Nephron progenitor cell (in vitro differentiated cells): ENCODE measurements at places on chromosomes 11 and 22.

GRCh38 chr11:2930704-2931419, 1.6 kb upstream of the PHLDA2 start:
- DNase-seq = peak; percentile 66

GRCh38 chr11:39367534-39367933, 2091.9 kb downstream of the LRRC4C start:
- DNase-seq = no peak

DNA sequence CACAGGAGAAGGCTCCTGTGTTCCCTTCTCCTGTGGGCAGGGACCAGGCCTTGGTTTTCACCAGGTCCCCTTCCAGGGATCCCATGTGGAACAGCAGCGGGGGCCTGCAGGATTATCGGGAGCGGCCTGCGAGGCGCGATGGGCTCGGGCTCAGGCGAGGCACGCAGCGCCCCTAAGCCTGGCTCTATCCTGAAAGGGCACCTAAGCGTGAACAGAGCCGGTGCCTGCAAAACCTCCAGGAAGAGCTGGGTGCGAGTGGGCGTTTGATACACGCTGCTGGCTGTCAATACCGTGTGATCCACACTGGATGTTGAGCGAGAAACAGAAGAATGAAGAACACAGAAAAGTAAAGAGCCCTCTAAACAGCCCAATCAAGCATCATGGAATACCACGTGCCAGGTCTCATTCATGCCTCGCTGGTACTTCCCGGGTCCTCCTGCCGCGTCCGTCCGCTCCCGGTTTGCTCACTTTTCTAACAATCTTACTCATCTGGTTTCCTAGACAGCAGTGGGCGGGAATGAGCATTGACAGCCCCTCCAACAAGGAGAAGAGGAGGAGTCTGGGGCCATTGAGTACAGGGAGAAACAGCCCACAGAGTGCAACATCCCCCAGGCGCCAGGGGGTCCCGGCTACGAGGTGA, 12.5 kb downstream of the OSBPL5 start:
- no peak for DNase-seq

DNA sequence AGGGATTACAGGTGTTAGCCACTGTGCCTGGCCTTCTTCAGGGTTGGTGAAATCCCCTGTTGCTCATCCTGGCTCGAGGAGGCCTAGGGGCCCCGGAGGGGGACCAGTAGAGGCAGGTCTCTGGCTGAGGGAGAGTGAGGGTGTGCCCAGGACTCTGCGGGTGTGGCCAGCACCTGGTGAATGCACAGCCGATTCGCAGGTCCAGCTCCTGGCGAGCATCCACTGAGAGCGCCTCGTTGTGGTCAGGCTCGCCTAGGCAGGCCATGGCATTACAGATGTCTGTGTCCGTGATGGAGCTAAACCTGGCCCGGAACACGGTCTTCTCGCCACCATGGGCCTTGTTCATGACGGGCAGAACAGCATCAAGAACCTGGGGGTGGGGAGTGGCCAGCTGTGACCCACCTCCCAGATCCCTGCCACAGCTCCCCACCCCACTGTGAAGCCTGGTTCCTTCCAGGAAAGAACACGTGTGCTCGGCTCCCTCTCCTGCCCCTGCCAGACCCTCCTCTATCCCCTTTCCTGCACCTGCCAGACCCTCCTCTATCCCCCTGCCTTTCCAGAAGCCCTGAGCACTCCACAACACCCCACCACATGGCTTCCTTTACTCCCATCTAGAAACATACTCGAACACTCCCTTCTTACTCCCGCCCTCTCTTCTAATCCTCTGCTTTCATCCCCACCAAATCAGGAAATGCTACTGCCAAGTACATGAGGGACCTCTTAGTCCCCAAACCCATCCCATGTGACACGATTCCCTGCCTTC, 12.4 kb downstream of the TOP3B start:
- DNase-seq = no peak

- no peak for DNase-seq
Observed at GRCh38 chr11:33697997-33698396, 2.6 kb downstream of the C11orf91 start.

DNA sequence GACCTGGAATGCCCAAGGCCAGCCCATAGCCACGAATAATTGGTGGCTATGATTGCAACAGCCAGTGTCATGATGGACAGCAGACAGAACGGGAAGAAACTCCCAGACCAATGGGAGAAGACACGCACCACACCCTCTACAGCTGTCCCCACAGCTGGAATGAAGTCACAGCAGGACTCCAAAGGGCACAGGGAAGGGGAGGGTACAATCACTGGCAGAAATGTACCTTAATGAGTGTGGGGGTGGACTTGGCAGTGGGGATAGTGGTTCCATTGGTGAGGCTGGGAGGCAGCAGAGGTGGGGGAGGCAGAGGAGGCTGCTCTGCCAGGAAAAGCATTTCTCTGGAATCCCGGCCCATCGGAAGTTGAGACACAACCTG, 52.9 kb downstream of the SGSM3 start:
- DNase-seq = no peak

GRCh38 chr11:109034339-109034696, 369.4 kb downstream of the DDX10 start:
- no peak for DNase-seq

GRCh38 chr11:118913411-118914125, 12.2 kb downstream of the BCL9L start:
- no peak for DNase-seq

DNA sequence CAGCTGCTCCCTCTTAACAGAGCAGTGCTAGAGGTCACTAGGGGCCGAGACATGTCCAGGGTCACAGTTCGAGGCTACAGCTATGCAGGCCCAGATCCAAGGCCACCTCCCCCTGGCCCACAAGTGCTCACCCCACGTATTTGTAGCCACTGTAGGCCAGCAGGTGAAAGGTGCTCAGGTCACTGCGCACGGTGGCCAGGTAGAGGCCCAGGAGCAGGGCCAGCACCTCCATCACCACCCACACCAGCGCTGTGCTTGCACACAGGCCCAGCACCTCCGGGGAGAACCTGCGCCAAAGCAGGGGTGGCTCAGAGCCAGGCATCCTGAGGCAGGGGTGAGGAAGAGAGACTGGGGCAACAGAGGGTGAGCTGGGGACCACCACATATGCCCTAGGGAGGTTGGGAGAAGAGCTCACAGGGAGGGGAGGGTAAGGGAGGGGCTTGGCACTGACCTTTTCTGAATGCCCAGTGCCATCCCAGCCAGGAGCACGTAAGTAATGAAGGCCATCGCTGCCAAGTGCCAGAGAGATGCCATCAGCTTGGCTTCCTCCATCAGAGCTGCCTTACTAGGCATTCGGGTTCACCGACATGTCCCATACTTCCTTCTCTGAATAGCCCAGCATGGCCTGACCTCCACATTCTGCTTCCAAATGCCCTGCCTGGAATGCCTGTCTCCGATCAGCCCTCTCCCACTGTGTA, 3.5 kb downstream of the YIF1A start:
- DNase-seq = no peak

GRCh38 chr11:34513682-34514449, at the start of gene ELF5:
TSS of gene ELF5 (minus strand) at chr11:34513794. CDS start at chr11:34505749, 8,045 bp downstream.
- DNase-seq = no peak

DNA sequence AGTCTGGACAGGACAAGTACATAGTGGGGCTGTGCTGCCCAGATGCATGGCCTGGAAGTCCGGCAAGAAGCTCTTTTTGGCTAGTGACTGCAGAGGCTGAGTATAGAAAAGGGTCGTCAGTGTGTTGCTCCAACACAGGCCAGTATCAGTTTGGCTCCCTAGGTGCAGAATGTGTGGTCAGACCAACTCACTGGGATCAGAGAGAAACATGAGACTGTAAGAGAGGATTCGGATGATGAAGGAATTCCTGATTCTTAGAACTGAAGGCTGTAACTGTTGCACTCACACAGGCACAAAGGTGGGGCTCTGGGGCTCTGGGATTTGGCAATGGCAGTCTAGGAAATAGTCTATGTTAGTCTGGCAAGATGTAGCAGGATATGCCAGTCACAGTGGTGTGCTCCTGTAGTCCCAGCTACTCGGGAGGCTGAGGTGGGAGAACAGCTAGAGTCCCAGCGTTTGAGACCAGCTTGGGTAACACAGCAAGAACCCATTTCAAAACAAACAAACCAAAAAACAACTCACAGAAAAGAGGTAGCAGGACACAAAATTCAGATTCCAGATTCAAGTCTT, 11.1 kb upstream of the UPB1 start:
- DNase-seq = no peak

DNA sequence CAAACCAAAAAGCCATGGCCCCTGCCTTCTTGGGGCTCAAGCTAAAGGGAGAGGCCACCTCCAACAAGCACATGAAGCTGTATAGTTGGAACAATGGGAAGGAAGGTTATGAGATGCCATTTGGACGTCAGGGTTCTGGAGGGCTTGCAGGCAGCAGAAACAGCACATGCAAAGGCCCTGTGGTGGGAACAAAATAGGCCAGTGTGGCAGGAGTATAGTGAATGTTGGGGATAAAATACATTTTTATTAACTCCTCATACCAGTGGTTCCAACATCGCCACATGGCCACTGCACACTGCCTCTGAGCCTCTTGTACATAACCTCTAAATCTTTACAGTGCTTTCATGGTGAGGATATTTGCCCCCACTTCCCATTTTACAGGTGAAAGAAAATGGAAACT, 32.2 kb upstream of the MN1 start:
- no peak for DNase-seq

GRCh38 chr11:24685821-24686220, 189.0 kb downstream of the LUZP2 start:
- DNase-seq = no peak

DNA sequence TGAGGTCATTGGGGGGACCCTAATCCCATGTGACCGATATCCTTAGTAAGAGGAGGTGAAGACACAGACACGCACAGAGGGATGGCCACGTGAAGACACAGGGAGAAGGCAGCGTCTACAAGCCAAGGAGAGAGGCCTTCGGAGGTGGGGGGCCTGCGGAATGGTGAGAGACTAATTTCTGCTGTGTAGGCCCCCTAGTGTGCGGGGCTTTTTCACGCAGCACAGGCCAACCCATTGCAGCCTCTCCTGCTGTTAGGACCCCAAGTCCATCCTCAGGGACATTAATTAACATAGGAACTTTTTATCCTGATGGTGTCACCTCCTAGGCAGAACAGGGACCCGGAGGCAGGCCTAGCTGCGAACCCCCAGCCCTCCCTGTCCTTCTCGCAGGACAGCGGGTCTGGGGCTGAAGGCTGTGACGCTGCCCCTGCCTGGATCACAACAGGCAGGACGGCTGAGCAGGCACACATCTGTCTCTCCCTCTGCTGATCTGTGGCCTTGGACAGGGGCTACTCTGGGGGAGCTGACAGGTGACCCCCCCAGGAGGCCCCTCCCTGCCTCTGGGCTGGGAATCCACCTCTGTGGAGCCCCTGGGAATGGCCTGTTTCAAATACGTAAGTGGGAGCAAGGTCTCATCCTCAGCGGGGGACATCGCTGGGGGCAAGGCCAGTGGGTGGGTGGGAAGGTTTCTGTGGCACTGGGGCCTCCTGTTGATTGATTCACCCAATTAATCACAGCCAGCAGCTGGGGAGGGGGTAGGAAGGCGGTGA, 7.9 kb downstream of the ASCL2 start:
- DNase-seq = no peak

DNA sequence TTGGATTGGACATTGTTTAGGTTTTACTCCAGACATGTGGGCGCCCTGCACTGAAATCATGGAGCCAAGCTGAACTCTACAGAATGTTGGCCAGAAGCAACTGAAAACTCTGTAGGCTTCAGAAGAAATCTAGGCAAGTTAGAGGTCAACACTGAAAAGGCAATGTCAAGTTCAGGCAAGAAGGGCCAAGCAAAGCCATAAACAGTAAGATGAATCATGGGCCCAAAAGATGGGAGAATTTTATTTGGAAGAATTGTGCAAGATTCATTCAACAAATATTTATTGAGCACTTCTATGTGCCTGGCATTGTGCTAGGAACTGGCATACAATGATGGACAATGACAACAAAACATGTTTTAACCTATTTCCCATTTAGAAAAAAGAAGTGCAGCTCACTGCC, 10.9 kb downstream of the HOATZ start:
- DNase-seq = no peak

GRCh38 chr22:42697542-42698013, 23.1 kb downstream of the A4GALT start:
- no peak for DNase-seq

- DNase-seq = no peak
Observed at GRCh38 chr11:121748068-121748467, 295.3 kb upstream of the SORL1-AS1 start.

DNA sequence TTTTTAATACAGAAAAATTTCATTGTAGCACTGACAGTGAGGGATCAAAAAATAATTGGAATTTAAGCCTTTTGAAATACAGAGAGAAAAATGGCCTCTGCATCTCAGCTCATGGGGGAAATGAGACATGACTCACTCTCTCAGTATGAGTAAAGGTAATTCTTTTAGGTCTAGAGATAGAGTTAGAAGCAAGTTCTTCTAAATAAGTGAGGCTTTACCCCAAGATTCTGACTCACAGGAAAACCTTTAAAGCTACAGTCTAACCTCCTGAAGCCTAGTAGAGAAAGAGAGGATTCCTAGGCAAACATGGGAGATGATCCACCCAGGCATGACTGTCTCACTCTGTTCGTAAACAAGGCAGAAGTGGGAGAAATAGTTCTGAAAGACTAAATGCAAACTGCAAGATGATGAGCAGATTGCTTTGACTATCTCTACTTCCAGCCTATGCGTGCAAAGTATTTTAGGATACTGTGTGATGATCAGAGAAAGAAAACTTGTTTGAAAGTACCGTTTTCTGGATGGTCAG, 1003.3 kb upstream of the CCDC90B start:
- DNase-seq = no peak

DNA sequence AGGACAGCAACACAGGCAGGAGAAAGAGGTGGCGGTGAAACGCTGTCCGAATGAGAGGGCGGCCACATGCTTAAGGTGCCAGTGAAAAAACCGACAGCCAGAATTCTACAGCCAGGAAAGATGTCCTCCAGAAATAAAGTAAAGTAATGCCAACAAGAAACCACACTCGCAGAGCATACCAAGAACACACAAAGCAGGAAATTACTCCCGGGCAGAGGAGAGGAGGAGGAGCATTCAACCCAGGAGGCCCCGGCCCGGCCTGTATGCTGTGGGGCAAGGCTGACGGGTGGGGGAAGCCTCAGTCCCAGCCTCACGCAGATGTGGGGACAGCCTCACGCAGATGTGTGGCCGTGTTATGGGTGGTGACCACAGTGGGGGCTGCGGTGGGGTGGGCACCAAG, 28.0 kb downstream of the CHID1 start:
- DNase-seq = no peak

DNA sequence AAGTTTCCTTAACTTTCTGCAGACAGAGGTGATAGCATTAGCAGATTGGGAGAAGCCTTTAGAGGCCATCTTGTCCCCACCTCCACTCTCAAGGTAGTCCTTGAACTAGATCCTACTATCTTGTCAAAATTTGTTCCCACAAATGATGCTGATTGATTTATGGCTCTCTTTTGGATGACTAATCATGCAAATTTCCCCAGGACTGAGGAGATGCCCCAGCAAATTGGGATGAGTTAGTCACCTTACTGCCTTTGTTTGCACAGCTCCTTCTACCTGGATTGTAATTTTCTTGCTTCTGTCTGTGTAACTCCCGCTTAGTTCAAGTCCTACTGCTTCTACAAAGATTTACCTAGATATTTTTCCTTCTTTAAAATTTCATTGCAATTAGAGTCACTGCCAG, 391.4 kb upstream of the CADM1 start:
- DNase-seq = no peak
